ENCODE measurements at places on chromosomes 5 and 9.

DNA sequence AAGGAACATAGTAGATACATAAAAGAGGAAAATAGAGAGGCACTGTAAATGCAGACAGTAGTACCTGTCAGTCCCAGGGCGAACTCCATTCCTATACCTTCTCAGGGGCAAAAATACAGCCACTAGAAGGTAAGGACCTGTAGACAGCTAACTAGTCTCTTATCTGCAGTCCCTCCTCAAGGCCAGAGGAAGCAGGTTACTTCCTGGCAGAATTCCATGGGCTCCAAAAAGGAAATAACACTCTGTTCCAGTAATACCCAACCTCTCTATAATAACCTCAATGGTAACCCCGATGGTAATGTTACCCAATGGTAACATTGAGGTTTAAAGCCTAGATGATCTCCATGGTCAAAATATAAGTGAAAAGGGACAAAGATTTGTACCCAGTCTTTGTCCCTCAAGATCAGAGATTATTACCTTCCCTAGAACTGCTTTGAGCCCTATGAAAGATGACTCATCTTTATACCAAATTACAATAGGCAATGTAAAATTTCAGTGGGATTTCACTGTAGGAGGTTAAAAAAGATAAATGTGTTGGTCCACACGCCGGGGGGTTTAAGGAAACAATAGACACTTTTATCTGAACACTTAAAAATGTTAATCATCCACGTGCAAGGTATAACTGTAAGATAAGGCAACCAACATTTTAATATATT lies 113.0 kb downstream of the DENND1A start:
- no peak for DNase-seq

DNA sequence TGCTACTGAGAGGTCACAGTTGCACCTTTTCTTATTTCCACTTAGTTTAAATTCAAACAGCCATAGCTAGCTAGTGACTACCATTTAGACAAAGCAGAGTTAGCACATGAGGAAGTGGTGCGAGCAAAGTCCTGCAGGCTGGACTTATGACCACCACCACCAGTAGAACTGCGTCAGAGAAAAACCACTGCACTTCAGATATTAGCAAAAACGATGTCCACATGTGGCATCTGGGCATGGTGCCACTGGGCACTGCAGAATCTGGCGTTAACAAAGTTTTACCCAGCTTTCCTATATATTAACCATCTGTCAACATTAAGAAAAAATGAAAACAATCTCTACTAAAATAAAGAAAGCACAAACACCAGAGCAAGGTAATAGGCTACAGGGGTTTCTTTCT lies 80.1 kb downstream of the SPTLC1 start:
- DNase-seq: no peak

GRCh38 chr5:61268871-61269270 lies 63.2 kb upstream of the ZSWIM6 start:
- no peak for DNase-seq

GRCh38 chr9:110206389-110206788 lies 1.6 kb downstream of the C9orf152 start:
- DNase-seq: no peak

DNA sequence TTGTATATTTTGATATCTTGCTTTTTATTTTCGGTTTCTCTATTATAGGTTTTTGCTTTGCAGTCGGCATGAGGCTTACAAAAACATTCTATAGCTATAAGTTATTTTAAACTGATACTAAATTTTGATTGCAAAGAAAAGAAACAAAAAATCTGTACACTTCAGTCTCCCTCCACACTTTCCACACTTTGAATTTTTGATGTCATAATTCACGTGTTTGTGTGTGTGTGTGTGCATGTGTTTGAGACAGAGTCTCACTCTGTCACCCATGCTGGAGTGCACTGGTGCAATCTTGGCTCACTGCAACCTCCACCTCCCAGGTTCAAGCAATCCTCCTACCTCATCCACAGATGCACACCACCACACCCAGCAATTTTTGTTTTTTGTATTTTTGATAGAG lies 124.9 kb downstream of the MRPS30 start:
- no peak for DNase-seq

DNA sequence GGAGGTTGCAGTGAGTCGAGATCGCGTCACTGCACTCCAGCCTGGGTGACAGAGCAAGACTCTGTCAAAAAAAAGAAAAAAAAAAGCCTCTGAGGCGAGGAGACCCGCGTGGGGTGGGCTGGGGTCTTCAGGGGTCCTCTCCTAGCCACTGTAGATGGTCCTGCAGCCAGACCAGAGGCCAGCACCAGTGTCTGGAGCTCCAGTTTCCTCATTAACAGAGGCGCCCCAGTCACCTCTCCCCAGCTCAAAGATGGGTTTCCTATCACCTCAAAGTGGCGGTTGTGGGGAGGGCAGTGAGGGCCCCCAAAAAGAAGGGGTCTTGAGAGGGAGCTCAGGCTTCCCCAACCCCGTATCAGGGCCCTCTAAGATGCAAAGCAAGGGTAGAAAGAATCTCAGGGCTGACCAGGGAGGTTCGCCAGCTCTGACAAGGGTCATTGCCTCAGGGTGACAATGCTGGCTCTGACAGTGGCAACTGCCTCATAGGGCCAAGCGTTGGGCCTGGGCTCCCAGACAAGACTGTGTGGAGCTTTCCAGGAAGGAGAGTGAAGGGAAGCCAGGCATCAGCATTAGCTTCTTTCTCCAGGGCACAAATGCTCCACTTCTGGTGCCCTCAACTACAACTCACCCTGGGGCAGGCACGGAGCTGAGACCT lies 15.0 kb downstream of the STK10 start:
- peak; percentile 37 for DNase-seq

DNA sequence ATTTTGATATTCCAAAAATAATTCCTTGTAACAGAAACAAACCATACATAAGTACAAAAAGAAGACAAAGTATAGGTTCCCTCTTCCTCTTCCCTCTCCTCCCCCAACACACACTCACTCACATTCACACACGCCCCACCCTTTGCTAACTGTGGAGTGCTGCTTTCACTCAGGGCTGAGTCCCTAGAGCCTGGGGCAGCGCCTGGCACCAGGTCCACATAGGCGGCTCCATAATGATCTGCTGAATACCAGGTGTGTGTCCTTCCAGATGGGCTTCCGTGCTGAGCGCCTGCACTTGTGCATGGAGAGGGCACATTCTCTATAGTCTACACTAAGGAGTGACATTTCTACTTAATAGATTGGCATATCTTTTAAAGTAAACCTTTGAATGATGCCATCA lies 3.7 kb downstream of the SEMA4D start:
- DNase-seq: no peak

- no peak for DNase-seq
Observed at GRCh38 chr5:61701877-61702602, 370.0 kb downstream of the ZSWIM6 start.

DNA sequence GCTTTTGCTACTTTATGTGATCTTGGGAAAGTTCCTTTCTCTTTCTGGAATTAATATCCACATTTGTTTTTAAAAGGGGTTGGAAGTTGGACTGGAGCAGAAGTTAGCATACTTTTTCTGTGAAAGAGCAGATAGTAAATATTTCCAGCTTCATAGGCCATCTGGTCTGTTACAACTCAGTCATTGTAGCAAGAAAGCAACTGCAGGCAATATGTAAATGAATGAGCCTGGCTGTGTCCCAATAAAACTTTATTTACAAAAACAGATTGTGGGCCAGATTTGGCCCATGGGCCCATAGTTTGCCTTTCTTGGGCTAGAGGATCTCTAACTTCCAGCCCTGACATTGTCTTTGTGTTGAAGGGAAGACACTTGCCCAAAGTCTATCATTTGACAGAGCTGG lies 104.4 kb downstream of the ACTL7B start:
- no peak for DNase-seq

DNA sequence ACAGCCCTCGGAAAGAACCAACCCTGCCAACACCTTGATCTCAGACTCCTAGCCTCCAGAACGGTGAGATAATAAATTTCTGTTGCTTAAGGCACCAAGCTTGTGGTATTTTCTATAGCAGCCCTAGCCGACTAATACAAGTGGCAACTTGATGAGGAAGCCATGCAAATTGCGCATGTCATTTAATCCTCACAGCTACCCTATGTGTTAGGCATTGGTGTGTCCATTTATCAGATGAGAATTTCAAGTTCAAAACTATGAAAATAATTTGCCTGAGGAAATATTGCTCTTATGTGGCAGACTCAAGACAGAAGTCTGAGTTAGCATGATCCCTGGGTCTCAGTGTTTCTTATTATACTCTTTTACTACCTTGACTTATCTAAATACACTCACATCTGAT lies 264.0 kb downstream of the PDE4D start:
- no peak for DNase-seq

- DNase-seq: no peak
Observed at GRCh38 chr9:95607507-95607906, 90.7 kb upstream of the PTCH1 start.

DNA sequence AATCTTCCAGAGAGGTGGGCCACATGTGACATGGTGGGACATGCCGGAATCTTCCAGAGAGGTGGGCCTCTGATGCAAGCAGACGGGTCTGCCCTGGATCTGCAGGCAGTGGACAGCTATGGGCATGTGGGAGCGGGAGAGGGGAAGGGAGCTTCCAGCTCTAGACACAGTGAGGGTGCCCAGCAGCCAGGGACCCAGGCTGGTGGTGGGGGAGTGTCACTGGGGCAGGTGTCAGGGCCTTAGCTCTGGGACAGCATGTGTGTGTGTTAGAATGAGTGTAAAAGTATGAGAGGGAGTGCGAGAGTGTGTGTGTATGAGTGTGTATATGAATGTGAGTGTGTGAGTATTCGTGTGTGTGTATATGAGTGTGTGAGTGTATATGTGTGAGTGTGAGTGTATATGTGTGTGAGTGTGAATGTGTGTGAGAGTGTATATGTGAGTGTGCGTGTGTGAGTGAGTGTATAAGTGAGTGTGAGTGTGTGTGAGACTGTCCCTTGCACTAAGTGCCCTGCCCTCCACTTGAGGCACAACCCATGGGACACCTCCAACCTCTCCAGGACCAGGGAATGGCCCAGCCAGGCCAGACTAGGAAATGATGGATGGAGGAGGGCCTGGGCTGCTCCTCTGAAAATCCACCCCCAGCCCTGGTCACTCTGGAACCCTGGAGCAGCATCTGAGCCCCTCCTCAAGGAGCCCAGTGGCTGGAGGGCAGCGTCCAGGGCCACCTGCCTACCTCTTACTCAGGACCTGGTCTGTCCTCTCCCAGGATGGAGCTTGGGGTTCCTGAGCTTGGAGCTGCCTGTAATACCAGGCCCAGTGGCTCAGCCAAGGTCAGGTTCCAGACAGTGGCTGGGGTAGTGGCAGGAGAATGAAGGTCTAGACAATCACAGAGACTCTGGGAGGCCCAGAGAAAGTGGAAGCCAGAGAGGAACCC lies 122.2 kb downstream of the C9orf50 start:
- no peak for DNase-seq

- no peak for DNase-seq
Observed at GRCh38 chr5:138901716-138902115, 26.6 kb upstream of the LRRTM2 start.

DNA sequence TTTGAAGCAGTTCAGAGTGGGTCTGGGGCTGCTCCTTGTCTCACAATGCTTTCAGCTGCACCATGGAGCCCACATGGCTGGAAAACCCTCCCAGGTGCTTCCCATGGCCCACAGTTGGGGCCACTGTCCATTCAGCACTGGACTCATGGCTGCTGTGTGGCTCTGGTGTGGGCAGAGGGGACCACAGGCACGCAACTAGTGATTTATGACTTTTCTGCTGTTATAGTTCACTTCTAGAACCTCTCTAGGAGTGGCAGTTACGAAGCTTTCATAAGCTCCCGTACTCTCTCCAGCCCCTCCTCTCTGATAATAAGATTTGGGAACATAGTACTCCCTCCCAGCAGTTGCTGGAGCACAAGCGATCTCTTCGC lies 29.0 kb downstream of the GLRA1 start:
- DNase-seq: no peak

All from hippocampal formation (tissue), 2 donors.